ENCODE measurements at places on chromosomes 5 and 9. TPM values are rescaled to one million over a fixed set of nuclear protein-coding genes. Genes with fewer than 3 reads are reported as not detected.
A peak's percentile ranks its signal among the peaks of the same experiment; 100 is the strongest.

GPRIN1 gene
- 0.63 TPM for total RNA-seq

ADAMTS13 gene
- 12.2 TPM for total RNA-seq

- DNase-seq, result peak; percentile 94
These were observed at the start of gene FBXW2 for GRCh38 chr9:120792898-120793765. Gene FBXW2, minus strand, starts transcription at chr9:120793416. Its CDS starts 5,158 bp downstream, at chr9:120788258.

- no peak for DNase-seq
These were observed 70.5 kb downstream of the MED27 start for GRCh38 chr9:132008855-132009812.

GRCh38 chr5:31827867-31828266 lies 188.9 kb downstream of the PDZD2 start:
- DNase-seq, result peak; percentile 29

DNA sequence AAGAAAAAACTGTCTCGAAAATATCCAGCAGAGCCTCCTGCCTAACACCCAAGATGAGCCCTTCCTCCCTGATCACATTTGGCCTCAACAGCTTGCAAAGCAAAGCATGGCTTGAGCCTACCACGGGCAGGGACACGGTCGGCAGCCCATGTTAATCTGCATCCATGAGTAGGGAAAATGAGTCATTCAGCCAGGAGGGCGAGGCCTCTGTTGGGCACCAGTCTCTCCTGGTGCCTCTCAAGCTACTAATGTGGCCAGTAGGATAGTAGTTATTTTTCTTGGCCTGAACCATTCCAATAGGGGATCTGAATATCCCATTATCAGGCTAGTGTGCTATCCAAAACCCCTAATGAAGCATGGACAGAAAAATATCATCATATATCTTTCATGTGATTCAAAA lies 43.0 kb upstream of the SHB start:
- DNase-seq, result no peak

DNA sequence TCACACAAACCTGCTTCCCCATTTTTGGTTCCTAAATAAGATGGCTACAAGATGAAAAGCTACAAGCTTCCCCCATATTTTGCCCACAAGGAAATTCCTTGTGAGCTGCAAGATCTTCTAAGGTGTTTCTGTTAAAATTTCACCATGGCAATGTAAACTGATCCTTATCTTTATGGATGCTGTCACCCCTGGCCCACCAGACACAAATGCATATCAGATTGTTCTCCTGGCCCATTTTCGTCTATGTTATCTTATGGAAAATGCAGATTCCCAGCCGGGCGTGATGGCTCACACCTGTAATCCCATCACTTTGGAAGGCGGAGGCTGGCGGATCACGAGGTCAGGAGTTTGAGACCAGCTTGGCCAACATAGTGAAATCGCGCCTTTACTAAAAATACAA lies 65.1 kb upstream of the IL6ST start:
- no peak for DNase-seq

- DNase-seq, result no peak
These were observed 122.6 kb downstream of the SAXO1 start for GRCh38 chr9:18910435-18910834.

DNA sequence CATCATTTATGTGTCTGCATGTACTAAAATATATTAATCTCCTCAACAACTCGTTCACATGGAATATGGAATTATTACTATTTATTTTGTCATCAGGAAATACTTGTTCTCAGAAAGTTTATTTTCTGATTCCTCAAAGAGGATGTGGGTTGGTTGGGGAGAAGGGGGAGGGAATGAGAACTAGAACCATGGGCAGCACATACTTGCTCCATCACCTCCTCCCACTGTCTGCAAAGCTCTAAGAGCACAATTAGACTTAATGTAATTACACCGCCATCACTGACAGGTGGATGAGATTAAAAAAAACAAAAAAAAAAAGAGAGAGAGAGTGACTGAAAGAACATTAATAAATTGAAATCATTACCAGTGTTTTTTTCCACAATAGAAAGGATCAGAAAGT lies 98.2 kb downstream of the OXCT1 start:
- DNase-seq, result no peak

DNA sequence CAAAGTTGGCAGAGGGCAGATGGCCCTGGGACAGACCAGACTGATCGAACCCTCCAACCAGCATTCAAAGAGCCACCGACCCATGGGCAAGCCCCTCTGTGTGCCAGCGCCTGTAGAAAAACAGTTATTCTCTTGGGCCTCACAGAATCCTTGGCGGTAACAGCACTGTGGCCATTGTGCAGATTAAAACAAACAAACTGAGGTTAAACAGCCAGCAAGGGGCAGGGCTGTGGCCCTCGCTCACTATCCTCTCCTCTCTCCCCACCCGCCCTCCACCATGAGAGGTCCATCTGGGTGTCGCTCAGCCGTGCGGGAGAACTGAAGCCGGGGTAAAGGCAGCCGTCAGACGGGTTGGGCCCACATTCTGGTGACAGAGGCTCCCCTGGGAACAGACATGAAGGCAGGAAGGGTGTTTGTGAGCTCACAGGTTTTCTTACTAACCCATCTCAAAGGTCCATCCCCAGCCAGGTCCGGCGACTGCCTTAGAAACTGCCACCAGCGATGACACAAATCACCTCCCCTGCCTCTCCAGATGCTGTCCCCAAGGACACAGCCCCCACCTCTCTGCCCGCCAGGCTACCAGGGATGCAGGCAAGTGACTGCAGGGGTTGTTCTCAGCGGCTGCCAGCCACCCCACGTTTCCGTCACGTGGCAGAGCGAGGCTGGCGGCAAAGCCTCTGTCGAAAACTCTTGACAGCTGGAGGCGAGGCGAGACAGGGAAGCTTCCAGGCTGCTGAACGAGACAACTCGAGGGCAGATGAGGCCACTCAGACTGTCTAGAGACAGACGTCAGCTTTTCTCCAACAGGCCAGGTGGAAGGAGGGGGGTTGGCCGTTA lies 75.8 kb upstream of the SARDH start:
- peak; percentile 53 for DNase-seq

DNA sequence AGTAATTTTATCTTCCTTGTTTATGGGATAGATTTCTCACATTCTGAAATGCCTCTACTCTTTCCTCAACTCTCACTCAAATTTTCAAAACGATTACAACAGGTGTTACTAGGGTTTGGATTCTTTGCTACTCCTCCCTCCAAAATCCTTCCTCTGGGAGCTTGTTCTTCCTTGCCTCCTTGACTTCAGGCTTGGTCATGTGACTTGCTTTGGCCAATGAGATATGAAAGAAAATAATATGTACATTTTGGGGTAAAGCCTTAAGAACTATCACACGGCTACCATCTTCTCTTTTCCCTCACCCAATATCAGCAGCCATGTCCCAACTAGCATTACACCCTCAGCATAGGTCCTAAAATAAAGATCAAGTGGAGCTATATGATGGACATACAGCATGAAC lies 28.8 kb upstream of the SLC1A1 start:
- DNase-seq, result no peak
